ENCODE measurements at places on chromosomes 16 and 17. TPM values are rescaled to one million over a fixed set of nuclear protein-coding genes. Genes with fewer than 3 reads are reported as not detected.

The MGAT5B gene
- total RNA-seq: 13.9 TPM

The TNP2 gene
- total RNA-seq: not detected

The KRTAP4-2 gene
- not detected for total RNA-seq

The PRR15L gene
- total RNA-seq: 5.3 TPM

The TMC8 gene
- total RNA-seq: 2.6 TPM

DNA sequence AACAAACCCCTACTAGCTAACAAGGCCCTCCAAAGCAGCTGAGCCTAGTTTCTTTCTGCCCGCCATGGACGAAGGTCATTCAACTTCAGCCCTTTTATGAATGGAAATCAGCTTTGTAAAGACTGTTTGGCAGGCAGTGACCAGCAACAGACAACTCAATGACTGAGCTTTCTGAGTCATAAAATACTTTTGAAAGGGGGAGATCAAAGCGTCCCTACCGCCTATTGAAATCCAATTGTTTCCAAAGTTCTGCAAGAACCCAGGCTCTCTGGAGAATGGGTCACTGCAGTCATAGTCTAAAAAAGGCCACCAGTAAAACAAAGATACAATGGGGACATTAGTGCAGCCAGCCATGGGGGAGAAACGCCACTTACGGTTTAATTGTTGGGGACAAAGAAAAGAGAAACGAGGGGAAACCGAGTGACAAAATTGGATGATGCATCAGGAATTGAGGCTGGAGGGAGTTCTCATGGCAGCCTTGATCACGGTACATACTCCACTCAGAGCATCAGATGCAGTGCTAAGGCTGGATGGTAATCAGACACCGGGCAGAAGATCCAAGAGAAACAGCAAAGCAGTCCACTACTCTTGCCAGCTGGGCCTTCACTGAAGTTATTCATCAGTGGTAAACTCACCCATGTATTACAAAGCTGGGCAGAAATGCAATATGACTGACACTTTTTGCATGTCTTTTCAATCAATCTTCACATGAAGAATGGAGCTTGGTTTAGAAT lies 9.8 kb downstream of the ADAMTS18 start:
- no peak for DNase-seq
- H3K27me3 ChIP-seq: peaks cover 67% of the 10 kb centered on the region
- no peak overlapping the region for H3K27ac ChIP-seq

DNA sequence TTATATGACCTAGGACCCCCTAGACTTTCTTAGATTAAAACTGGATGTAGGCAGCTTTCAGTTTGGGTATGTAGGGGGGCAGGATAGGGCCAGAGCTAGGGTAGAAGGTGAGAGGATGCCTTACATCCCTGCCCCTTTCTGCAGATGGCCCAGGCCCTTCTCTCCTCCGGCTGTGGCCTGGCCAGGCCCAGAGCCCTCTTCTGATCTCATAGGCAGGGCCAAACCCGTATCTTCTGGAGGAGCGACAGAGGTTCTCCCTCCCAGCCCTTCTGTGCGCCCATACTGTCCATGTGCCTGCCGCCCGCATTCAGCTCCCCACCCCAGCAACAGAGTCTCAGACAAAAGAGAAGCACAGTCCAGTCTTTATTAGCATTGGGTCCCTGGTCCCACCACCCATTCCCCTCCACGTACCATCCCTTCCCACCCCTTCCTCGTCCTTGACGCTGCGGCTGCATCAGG lies 2.0 kb upstream of the TSPOAP1 start:
- H3K4me1 ChIP-seq: no peaks in the 10 kb centered on the region
- no peak overlapping the region for H3K27ac ChIP-seq

GRCh38 chr16:58375386-58375785 lies 16.9 kb upstream of the GINS3 start:
- no peaks in the 10 kb centered on the region for H3K36me3 ChIP-seq
- no peak overlapping the region for H3K4me3 ChIP-seq
- DNase-seq: no peak
- H3K27ac ChIP-seq: no peak overlapping the region
- no peaks in the 10 kb centered on the region for H3K27me3 ChIP-seq

DNA sequence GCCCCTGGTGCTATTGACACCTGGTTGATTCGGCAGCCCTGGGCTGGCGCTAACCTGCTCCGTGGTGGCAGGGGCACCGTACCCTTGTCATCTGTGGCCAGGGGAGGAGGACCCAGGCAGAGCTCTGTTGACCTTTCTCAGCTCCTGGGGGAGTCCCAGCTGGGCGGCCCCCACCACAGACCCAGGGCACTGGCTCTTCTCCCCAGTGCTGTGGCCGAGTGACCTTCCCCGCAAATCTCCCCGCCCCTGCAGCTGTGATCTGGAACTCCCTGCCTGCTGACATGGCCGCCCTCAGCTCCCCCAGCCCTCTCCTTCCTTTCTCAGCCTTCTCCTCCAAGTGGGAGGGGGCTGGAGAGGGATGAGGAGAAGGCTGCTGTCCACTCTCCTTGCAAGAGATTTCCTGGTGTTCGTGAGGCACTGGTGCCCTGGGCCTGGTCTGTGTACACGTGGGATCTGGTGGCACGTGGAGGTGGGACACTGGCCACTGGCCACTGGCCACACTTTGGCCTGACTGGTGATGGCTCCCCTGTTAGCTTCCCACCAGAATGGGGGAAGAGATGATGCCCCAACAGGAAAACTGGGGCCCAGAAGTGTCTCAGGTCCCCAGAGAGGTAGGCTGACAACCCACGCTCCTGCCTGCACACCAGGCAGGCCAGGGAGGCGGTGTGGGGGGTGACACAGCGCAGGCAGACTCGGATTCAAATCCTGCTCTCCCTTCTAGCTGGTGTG lies 8.2 kb downstream of the FMNL1 start:
- no peaks in the 10 kb centered on the region for H3K36me3 ChIP-seq
- H3K27me3 ChIP-seq: no peaks in the 10 kb centered on the region
- DNase-seq: no peak
- H3K4me3 ChIP-seq: no peak overlapping the region
- no peak overlapping the region for H3K27ac ChIP-seq

- no peak overlapping the region for H3K4me3 ChIP-seq
- H3K27me3 ChIP-seq: peaks cover 70% of the 10 kb centered on the region
- no peak for DNase-seq
Measured at GRCh38 chr16:5428932-5429331, 331.3 kb upstream of the EEF2KMT start.

- no peak overlapping the region for H3K27ac ChIP-seq
- no peak overlapping the region for H3K4me3 ChIP-seq
- no peak for DNase-seq
- no peaks in the 10 kb centered on the region for H3K27me3 ChIP-seq
- H3K4me1 ChIP-seq: no peaks in the 10 kb centered on the region
Measured at GRCh38 chr17:309361-309888, 43.2 kb downstream of the RPH3AL start.

GRCh38 chr17:8012996-8013640 lies 10.7 kb downstream of the GUCY2D start:
- no peak overlapping the region for H3K27ac ChIP-seq
- DNase-seq: no peak
- no peaks in the 10 kb centered on the region for H3K36me3 ChIP-seq
- H3K4me3 ChIP-seq: no peak overlapping the region
- H3K4me1 ChIP-seq: no peaks in the 10 kb centered on the region

DNA sequence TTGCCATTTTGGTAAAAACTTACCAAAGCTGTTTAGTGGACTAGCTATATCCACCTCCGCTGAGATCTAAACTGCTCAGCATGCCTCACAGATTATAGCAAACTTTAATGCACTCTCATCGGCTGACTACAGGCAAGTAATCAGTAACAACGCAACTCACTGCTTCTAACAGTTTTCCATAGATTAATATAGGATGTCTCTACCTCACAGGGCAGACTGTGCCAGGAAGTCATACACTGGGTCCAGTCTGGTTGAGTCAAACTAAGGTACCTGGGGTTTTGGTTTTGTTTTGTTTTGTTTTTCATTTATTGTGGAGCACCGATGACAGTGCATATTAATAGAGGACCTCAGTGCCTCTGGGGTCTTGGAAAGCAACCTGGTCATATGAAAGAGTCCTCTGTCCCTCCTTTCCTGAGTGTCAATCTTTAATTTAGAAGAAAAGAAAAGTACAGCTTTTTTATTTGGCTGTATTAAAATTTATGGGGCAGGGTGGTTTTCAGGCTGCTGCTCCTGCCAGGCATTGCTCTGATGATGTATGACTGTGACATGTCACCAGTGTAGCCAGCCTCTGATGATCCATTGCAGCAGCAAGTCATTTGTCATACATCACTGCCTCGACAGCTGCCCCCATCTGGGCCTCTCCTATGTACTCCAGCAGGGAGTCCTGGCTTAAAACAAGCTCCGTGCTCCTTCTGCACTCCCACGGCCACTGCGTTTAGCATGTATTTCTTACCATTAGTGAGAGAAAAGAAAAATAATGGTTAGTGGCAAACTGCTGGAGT lies 854.1 kb downstream of the KCNJ2 start:
- H3K27ac ChIP-seq: no peak overlapping the region
- H3K27me3 ChIP-seq: no peaks in the 10 kb centered on the region
- no peak for DNase-seq
- H3K36me3 ChIP-seq: no peaks in the 10 kb centered on the region

DNA sequence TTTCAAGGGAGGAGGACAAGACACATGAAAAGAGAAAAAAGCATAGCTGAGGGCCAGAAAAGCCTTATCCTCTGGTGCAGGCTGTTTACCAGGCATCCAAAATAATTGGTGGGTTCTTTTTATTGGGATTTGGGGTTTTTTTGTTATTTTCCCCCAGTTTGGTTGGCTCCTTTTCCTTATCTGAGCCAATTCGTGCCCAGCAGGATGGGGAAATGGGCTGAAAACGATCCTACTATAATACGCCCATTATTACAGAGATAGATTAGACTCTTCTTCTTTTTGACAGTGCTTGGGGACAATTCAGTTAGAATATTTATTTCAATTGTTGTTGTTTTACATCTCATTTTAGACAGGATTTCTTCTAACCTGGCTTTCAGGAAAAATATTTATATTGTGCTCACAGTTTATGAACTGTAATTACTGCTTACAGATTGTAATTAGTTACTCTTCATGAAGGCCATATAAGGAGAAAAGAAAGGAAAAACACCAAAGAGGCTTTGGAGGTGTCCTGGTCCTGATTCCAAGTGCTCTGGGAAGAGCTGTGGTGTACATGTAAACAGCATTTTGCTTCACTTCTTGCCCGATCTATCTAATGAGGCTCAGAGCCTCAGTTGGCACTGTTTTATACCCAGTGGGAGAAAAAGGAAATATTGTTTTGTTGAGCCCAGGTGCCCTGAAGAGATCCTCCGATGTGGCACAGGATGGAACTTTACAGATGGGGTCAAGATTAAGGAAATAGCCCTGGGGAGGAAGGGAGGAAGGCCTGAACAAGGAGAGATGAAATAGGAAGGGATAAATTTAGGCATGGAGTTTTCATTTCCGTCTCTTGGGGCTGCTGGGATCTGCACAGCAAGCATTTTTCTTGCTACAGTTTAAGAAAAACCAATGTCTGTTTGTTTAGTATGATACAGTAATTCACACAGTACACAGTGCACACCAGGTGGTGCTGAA lies 611 bp upstream of the ANKRD40 start:
- no peaks in the 10 kb centered on the region for H3K27me3 ChIP-seq
- H3K36me3 ChIP-seq: peaks cover under 1% of the 10 kb centered on the region
- no peak for DNase-seq
- peak overlapping the region; percentile 79 for H3K4me3 ChIP-seq
- H3K27ac ChIP-seq: peak overlapping the region; percentile 86
- peaks cover 26% of the 10 kb centered on the region for H3K4me1 ChIP-seq

Measured in PC-9 (cell line).